Pancreas (tissue), 10 donors: ENCODE measurements at places on chromosomes 3 and 15.

DNA sequence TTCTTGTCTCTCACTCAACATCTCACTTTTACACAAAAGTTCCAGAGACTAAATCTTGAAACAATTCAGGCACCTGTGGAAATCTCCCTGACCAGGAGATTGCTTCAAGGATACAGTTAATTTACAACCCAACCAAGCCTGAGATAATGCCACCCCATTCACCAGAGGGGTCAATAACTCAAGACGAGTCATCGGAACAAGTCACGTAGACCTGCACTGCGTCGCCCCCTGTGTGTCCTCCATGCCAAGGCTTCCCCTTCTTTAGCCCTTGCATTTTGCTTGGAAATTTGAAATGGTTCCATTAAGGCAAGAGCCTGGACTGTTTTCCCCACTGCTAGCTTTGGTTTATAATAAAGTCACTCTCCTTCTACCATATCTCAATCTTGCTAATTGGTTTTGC, 129.0 kb upstream of the NEO1 start:
- DNase-seq = no peak

GRCh38 chr15:98653686-98654085, 5.3 kb downstream of the IGF1R start:
- DNase-seq = no peak

DNA sequence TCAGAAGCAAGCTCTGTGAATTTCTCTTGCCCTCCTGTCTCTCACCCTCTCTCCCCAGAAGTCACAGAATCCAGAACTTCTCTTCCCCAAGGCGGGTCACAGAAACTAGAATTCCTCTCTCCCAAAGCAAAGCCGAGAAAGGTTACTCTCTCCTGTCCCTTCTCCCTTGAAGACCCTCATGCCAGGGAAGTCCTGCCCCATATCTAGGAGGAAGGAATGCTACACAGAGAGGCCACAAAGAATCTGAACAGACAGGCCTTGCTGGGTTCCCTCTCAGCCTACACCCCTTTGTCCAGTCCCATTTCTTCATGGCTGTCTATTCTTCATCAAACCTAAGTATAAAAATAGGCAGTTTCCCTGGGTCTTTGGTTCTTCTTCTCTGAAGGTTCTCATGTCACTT, 29.8 kb downstream of the ANP32A start:
- DNase-seq = no peak

DNA sequence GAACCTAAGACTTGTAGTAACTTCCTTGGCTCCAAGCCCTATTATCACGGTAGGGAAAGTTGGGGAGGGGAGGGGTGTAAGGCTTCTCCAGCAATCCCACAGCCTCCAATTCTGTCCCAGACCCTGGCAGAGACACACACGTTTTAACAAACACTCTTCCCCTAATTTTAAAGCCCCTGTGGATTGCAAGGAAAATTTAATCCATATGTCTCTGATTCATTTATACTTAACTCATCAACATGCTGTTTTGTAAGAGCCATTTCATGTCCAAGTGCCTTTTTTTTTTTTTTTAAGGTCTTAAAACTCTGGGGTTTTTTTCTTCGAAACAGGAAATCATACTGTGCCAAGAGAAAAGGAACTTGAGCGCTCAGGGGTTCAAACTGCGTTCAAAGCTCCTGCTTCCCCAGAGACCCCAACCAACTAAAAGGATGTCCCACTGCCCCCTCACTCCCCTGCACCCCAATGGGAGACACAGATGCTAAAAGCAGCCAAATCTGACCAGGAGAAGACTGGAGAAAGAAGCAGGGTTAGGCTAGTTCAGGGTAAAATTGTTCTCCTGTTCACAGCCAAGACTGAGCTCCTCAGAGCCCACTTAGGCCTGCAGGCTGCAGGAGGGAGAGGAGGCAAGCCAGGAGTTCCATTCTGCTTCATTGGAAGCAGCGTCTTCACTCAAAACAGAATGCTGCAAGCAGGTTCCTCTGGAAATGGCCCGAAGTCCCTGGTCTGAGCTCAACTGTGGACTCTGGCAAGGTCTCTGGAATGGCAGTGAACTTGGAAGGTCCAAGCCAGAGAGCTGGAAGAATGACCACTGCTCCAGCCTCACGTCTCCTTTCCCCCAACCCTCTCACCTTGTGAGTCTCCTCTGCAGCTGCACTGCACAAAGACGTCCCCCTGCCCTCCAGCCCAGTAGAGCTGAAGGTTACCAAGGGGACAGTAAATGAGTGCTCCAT, 172.5 kb downstream of the NTRK3 start:
- no peak for DNase-seq

GRCh38 chr15:30794388-30794787, 109.3 kb upstream of the FAN1 start:
- DNase-seq = no peak
